ENCODE measurements at places on chromosomes 3 and 15.
A peak's percentile ranks its signal among the peaks of the same experiment; 100 is the strongest.

DNA sequence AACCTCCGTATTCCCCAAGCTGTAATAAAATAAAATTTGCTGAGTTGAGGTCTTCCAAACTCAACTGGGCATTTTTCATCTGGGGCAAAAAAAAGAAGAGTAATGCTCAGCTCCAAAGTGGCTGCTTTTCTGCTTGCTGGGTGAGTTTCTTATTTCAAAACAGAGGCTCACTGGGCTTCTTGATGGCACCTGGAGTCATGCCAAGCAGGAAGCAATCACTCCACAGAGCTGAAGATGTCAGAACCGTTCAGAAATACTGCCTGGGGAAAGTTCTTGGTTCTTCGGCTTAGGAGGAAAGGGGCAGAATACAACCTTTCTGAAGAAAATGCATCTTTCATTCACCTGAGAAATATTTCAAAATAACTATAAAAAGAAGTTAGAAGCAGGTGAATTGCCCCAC lies 4.1 kb downstream of the CCR9 start:
- DNase-seq = no peak

- DNase-seq = no peak
These were observed 1.0 kb downstream of the PDE12 start for GRCh38 chr3:57557085-57557537.

DNA sequence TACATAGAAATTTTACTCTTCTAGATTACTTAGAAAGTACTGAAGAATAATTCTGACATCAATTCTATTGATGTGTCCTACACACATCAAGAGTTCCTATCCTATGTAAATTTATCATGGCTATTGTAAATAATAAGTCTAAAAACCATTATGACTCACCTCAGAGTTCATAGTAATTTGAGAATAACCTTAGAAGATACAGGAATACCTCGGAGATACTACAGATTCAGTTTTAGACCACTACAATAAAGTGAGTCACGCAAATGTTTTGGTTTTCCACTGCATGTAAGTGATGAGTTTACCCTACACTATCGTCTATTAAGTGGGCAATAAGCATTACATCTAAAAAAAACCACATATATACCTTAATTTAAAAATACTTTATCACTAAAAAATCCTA lies 74.8 kb downstream of the NR1I2 start:
- DNase-seq = no peak

GRCh38 chr3:154522036-154522602 lies 92.1 kb upstream of the GPR149 start:
- no peak for DNase-seq

GRCh38 chr3:183517607-183518006 lies 37.9 kb downstream of the KLHL6 start:
- no peak for DNase-seq

GRCh38 chr3:101936419-101937356 lies 87.4 kb downstream of the NFKBIZ start:
- DNase-seq = peak; percentile 73

DNA sequence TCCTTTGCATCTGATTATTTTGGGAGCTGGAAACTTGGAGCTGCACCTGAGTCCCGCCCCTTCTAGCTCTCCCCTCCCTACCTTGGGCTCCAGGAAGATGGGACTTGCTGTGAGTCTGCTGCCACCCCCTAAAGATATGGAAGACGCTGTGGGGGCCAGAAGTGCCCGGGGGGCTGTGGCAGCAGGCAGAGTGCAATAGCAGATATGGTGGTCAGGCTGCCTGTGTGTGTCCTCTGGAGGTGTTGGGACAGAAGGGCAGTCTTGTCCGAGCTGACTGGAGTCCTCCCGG lies 485 bp downstream of the PAK6 start:
- DNase-seq = no peak

DNA sequence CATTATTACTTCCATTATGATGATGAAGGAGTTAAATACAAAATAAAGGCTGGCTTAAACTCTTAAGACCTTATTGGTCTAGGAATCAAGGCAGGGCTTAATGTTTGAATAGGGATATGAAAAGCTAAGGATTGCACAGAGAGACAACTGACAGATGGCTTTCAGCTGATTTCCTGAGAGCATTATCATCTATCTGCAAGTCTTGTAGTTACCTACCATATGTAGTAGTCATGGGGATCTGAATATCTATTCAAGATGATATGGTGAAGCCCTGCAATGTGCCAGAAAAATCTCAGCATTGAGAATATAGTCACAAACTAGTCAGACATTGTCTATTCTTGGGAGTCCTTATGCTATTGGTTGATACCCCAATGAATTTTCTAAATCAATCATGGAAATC lies 47.5 kb upstream of the CHMP2B start:
- no peak for DNase-seq

- DNase-seq = peak; percentile 6
These were observed 1462.8 kb upstream of the GBE1 start for GRCh38 chr3:83224101-83224868.

GRCh38 chr3:155778462-155778861 lies 27.6 kb downstream of the C3orf33 start:
- DNase-seq = peak; percentile 32

DNA sequence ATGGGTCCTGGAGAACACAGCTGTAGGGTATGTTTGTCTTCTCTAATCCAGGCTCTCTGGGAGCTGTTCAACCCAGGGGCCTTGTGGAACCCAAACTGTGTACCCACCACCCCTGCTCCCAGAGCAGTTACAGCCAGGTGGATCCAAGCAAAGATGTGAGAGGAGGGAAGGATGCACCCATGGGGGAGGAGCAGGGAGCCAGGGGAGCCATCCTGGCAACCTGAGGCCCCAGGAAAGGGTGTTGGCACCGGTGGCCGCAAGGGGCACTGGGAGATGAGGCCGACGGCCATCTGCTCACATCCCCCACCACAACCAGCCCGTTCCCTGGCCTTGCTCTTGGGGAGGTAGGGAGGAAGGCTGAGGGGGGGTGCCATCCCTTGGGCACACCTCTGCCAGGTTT lies 43.2 kb downstream of the CMTM6 start:
- DNase-seq = no peak

- DNase-seq = no peak
These were observed 135.0 kb upstream of the CCNL1 start for GRCh38 chr3:157294953-157295352.

- DNase-seq = peak; percentile 92
These were observed 311.4 kb downstream of the LPP start for GRCh38 chr3:188465311-188465710.

DNA sequence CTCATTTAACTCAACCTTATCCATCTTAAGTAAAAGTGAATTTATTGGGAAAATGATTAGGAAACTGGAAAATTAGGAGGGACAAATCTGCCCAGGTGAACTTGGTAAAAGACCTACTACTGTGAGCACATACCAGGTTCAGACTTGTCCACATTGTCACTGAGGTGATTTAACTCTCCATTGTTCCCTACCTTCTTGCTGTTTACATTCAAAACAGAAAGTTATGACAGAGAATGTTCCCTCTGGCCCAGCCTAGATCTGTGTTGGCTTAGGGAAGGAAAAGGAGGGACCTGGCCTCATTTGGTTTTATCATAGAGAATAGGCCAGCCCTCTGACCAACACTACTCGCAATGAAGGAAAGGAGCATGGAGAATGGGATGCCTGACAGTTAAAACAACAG lies 117.6 kb downstream of the SATB1 start:
- DNase-seq = no peak

- no peak for DNase-seq
These were observed 13.4 kb downstream of the WDR48 start for GRCh38 chr3:39065197-39065596.

DNA sequence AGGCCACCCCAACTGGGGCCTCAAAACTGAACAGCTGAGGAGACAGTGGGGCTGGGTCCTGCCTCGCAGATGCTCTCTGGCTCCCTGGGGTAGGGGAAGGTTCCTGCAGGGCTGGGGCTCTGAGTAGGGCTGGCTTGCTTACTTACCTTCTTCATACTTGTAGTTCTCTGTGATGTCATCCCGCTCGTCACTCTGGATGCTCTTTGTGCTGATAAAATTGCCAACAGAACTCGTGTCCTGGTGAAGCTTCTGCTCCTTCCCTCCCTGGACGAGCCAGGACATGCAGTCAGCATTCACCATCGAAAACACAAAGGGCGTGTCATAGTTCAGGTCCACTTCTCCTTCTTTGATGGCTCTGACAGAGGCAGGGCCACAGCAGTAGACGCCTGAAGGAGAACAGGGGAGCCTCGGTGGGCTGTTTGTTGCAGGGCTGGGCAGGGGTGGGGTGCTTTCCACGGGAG lies 17.9 kb upstream of the EPB42 start:
- no peak for DNase-seq

GRCh38 chr3:136914739-136915138 lies 43.0 kb upstream of the IL20RB start:
- no peak for DNase-seq

DNA sequence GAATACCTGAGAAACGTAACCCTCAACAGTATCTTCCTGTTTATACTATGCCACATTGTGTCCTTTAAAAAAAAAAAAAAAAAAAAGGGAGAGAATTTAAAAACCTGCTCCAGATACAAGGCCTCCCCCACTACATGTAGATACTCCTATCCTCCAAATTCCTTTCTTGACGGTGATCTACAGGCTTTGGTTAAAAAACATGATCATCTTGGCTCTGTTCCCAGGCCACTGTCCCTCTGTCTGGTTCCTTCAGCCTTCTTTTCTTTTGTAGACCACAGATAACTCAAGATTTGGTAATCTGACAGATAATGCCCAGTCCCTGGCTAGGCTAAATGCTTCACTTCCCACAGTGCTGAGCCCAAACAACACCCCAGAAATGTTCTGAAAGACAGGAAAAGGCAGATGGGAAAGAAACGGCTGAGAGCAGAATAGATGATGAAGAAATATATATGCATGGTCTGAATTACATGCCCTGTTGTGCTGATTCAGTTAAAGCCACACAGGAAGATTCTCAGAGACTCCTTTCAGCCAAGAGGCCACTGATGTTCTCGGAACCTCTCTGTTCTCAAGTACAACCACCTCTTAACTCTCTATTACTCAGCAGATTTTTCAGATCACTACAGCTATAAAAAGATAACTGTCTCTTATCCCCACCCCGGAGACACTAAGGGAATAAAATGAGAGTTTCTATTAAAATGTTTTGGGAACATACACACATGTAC lies 48.3 kb downstream of the NPTN start:
- no peak for DNase-seq

- DNase-seq = no peak
These were observed 48.1 kb upstream of the DCUN1D1 start for GRCh38 chr3:183028416-183028815.

GRCh38 chr3:75089841-75090240 lies 475.4 kb upstream of the CNTN3 start:
- no peak for DNase-seq

DNA sequence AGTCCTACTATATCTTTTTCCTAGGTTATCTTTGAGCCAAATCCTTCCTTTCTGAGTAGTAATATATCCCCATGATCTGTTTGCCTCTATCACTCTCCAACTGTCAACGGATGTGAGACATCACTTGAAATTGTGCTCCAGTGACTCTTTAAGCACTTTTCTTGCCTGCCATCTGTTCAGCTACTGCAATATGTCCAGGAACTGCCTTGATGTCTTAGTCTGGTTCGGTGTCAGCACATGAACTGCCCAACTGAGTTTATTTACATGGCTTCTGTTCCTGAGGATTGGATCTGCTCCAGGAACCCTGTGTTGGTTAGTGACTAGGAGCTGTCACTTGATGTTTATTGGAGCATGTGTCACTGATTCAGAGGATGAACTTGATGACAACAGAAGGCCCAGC lies 116.5 kb downstream of the SLC9A9 start:
- DNase-seq = no peak

DNA sequence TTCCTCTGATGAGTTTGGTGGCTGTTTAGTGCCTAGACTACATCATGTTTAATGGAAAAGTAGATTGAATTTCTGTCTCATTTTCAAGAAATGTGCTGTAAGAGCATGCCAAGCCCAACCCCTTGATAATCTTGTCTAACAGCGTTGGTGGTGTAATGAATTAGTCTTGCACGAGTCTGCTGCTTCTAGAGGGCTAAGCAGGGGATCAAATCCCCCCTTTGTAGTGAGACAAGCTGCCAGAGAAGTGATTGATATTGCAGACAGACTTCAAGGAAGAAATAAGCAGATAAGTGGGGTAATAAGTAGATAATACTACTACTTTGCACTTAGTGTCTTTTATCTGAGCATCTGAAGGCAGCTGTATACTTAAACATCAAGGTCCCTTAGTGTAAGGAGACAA lies 141.4 kb downstream of the TP63 start:
- DNase-seq = peak; percentile 76

GRCh38 chr3:141383555-141384129 lies 15.3 kb downstream of the ZBTB38 start:
- peak; percentile 61 for DNase-seq
